Mammary epithelial cell (primary cell): ENCODE measurements at places on chromosomes 1 and 21.

DNA sequence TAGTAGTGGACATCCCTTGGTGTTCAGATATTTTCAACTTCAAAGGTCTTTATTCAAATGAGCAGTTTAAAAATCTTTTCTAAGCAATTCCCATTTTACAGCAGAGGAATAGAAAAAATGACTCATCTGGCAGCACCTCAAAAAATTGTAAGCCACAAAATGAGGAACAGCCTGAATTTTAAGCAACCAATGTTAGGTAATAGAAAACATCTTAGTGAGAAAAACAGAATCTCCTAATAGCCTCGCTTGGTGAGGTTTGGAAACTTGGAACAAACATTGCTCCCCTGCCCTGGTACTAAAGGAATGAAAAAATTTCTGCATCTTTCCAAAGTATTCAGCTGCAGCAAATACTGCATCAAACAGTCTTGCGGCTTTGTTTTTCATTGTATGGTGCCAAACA lies 264.4 kb downstream of the NTNG1 start:
- peak; percentile 52 for DNase-seq

DNA sequence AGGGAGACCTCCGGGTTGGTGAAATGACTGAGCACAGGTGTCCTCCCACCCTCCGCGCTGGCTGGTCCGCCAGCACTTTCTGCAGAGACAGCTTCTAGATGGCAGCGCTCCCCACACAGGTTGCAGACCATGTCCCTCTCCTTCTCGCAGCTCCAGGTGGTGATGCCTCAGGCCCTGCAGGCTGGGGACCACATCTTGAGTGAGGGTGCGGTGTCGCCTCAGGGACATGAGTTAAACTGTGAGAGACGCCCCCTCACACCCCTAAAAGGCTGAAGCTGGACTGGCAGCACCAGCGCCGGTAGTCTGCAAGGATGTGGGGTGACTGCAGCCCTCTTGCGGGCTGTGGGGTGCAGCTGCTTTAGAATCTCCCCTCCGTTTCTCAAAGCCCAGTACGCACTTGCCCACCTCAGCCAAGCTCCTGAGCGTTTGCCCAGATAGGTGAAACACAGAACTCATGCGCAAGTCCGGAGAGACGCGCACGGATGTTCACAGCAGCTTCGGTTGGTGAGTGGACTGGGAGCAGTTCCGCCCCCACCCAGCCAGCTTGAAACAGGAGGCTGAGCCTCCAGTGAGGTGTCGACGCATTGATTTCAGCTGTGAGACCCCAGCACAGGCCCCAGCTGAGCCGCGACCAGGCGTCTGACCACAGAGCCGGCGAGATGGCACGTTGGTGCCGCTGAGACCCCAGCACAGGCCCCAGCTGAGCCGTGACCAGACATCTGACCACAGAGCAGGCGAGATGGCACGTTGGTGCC lies 28.6 kb downstream of the COL6A1 start:
- no peak for DNase-seq

- peak; percentile 27 for DNase-seq
These were observed 18.1 kb upstream of the SHE start for GRCh38 chr1:154520333-154520732.

GRCh38 chr1:205907794-205908193 lies 35.5 kb downstream of the SLC26A9 start:
- DNase-seq = peak; percentile 30

DNA sequence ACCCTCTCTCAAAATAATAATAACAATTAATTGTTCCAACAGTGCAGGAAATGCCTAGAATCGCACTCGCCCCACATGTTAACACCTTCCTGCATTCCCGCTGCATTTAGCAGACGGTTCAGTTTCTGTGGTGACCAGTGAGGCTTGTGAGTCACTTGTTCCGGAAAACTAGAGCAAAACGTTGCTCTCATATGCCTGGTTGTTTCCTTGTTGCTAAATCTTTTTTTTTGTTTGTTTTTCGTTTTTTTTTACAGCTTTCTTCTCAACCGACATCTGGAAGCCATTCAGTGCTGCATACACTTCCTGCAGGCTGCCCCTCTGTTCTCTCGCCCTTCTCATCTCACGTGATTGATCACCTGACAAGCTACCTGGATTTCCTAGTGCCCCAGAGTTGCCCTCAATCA lies 56.9 kb upstream of the TMPRSS2 start:
- DNase-seq = peak; percentile 32

DNA sequence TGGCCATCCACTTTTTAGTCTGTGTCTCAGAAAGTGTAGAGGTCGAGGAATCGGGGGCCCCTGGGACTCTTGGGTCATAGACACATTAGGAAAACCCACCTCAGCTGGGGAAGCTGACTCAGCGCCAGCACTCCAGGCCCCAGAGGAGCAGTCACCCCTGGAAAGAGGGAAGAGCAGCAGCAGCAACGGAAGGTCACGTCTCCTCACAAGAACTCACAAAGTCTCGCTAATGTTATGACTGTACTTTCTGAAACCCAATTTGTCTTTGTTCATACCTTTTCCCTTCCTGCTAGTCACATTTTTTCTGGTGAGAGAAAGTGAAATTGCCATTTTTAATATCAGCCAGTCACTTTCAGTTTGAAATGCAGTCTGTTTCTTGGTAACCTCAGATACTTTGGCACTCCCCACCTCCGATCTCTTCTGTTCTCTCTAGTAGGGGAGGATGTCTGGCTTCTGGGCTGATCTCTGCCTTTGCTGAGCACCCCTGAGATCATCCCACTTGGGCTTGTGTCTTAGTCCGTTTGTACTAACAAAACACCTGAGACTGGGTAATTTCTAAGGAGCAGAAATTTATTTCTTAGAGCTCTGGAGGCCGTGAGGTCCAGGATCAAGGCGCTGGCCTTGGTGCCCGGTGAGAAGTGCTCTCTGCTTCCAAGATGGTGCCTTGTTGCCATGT lies 6.0 kb upstream of the NLRP3 start:
- DNase-seq = no peak

DNA sequence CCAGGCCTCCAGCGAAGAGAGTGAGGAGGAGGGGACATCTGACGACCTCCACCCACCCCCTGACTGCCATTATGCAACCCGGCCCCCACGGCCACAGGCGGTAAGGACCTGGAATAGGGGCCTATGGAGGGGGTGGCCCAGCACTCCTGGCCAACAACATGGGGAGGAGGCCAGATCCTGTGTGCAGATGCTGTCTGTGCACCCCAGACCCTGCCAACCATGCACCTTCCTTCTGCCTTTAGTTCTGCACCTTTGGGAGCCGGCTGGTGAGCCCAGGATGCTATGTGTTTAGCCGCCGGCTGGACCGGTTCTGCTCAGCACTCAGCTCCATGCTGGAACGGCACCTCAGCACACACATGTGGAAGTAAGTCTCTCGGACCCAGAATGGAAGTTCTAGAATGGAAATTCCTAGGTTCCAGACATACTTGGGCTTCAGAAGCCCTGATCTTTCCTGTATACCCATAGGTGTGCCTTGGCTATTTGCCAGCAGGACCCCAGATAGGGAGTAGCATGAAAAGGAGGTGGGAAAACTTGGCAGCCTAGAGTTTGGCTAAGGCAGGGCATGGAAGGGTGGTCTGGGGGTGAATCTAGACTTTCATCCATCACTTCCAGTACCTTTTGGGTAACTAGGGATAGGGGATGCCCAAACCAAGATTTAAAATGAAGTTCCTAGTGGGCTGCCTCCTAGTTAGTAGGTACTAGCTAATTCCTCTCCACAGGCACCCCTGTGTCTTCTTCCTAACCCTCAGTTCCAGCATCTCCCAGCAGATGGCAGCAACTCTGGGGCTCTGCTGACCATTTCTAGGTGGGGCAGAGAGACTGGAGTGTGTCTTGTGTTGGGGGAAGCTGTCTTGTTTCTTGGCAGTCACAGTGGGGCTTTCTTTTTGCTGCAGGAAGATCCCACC lies 3.6 kb upstream of the CYB561D1 start:
- peak; percentile 44 for DNase-seq

GRCh38 chr1:199741586-199741985 lies 285.9 kb upstream of the NR5A2 start:
- no peak for DNase-seq

DNA sequence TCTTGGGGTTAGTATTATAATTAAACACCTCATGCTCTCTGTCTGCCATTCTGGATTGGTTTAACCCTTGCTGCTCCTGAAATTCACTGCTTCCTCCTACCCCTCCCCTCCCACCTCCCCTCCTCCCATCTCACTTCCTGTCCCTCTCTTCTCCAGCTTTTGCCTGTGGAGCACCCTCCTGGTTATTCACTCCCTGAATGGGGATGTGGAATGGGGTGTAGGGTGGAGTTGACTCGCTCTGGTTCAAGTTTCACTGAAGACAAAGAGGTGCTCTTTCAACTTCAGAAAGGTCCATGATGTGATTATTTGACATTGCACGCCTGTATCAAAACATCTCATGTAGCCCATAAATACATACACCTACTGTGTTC lies 160.5 kb downstream of the PLXNA2 start:
- DNase-seq = no peak

- peak; percentile 29 for DNase-seq
These were observed 34.2 kb upstream of the LRRC8C start for GRCh38 chr1:89598450-89599331.

- DNase-seq = peak; percentile 12
These were observed 39.6 kb downstream of the NUF2 start for GRCh38 chr1:163361123-163361934.

DNA sequence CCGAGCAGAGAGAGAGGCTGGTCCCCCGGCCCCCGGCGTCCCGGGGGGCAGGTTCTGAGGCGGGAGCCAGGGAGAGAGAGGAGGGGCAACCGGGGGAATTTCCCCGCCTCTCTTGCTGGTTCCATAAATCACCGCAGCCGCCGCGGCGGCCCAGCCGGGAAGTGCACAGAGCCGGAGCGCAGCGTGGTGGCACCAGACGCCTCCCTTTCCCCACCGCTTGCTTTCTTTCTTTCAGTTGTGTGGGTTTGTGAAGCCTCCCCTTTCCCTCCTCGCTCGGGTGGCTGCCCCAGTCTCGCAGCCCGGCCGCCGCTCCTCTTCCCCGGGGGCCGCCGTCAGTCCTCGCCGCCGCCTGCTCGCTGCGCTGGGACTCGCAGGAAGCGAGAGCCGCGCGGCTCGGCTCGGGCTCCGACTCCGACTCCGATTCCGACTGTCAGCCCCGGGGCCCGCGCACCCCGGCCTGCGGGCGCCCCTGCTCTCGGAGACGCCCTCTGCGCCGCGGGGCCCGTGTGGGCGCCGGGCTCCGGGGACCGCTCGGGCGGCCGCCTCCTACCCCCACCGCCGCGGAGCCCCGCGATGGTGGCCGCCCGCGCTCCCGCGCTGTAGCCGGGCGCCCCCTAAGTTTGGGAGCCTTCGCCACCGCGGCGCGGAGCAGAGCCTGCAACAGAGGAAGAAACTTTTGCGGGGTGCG lies at the start of gene CACHD1:
Gene CACHD1, plus strand, starts transcription at position 153 of the 688 bp plus-strand sequence. CDS start 616 bp downstream, outside the sequence.
- peak; percentile 80 for DNase-seq

DNA sequence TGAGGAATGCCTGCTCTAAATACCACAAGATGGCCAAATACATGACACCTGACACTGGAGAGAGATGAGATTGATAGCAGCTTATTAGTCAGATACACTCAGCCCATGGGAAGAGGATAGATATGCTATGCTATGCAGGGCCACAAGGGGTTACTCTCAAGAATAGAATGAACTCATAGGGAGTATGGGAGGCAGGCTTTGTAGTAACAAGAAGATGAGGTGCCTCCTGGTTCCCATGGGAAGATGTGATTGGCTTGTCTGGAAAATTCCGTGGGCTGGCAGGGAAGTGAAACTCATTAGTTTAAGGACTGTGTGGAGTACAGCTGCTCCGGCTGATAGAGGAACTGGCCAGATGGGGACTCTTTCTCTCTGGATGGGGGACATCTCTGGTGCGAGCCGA lies 16.5 kb downstream of the CCDC30 start:
- DNase-seq = peak; percentile 56

DNA sequence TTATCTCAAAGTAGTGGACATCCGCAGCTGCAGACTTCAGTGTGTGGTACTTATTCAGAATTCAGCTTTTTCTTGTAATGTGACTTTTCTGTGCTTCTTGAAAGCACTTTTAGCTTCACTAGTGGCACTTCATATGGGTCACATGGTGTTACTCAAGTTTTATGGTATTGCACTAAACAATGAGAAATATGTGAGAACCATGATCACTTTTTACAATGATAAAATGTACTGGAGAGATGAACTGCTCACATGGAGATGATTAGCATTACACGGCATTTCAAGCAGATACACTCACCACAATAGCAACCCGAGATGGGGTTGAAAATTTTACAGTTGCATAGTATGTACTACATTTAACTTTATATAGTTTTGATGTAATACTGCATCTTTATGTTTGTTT lies 40.1 kb upstream of the GPR52 start:
- DNase-seq = no peak

DNA sequence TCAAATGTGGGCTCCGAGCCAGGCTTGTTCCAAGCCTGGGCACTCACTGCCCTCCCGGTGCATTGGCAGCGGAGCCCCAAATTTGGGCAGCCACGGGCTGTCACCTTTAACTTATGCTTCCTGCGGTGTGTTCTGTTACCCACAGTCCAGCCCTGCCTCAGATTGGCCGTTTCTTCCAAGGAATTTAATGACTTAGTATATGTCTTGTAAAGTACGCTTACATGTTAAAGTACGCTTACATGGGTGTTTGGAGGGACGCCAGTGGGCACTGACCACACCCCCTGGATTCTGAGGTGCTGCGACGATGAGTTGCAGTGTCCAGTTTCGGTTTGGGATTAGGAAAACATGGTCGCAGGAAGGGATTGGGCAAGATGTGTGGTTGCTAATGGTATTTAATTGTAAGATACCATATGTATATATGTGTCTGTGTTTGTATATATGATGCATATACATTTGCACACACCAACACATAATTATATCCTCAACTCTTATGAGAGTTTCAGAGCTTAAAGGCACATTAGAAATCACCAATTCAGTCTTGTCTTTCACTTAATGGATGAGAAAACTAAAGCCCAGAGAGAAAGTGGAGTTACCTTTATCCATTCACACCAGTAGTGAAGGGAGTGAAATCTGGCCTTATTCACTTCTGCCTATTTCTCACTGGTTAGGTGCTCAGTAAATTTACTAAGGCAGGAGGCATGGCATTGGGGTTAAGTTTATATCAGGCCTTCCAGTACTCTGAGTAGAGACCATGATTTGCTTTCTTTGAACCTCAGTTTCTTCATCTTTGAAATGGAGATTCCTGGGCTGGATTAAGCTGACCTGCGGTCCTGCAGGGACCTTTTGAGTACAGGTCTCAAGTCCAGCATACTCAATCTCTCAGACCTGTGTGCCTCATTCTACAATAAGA lies 1.0 kb downstream of the SMYD2 start:
- DNase-seq = peak; percentile 76

GRCh38 chr1:27297903-27298302 lies 24.1 kb upstream of the TMEM222 start:
- DNase-seq = no peak

GRCh38 chr1:31412732-31413404 lies at the start of gene SERINC2:
Gene SERINC2 (plus strand): TSS chr1:31413213. CDS start chr1:31413266, 53 bp downstream.
- DNase-seq = peak; percentile 61

DNA sequence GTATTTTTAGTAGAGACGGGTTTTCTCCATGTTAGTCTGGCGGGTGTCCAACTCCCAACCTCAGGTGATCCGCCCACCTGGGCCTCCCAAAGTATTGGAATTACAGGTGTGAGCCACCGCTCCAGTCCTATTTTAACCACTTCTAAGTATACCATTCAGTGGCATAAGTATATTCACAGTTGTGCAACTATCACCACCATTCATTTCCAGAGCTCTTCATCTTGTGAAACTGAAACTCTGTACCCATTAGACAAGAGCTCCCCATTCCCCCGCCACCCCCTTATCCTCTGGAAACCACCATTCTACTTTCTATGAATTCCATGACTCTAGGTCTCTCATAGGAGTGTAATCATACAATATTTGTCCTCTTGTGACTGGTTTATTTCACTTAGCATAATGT lies 40.2 kb upstream of the CAMTA1 start:
- no peak for DNase-seq
